ENCODE measurements at places on chromosomes 11 and 22.

GRCh38 chr11:100910808-100911207 lies 218.8 kb downstream of the PGR start:
- no peak for DNase-seq

- no peak for DNase-seq
Observed at GRCh38 chr11:42462558-42463310, 849.1 kb upstream of the API5 start.

GRCh38 chr22:43110444-43110926 lies at the start of gene BIK:
TSS of gene BIK (plus strand) at chr22:43110750. CDS start at chr22:43124023, 13,273 bp downstream.
- no peak for DNase-seq

GRCh38 chr11:121930004-121930965 lies 185.7 kb downstream of the BLID start:
- DNase-seq: peak; percentile 31

- peak; percentile 62 for DNase-seq
Observed at GRCh38 chr11:122656631-122657101, 1.1 kb downstream of the UBASH3B start.

- DNase-seq: no peak
Observed at GRCh38 chr11:87330187-87330601, 292.5 kb downstream of the TMEM135 start.

DNA sequence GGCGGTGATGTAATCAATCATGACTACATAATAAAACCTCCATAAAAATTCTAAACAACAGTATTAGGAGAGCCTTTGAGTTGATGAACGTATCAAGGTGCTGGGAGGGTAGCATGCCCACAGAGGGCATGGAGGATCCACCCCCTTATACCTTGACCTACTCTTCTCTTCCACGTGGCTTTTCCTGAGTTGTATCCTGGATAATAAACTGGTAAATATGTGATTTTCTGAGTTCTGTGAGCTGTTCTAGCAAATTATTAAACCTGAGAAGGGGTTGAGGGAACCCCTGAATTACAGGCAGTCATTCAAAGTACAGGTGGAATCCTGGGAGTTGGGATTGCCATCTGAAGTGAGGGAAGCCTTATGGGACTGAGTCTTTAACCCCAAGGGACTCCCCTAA lies 446.9 kb downstream of the DYNC2H1 start:
- no peak for DNase-seq
